ENCODE measurements at places on chromosomes 4 and X. TPM values are rescaled to one million over a fixed set of nuclear protein-coding genes. Genes with fewer than 3 reads are reported as not detected.

- H3K4me3 ChIP-seq = no peak overlapping the region
- no peaks in the 10 kb centered on the region for H3K27me3 ChIP-seq
- peak overlapping the region; percentile 26 for H3K27ac ChIP-seq
- peaks cover 26% of the 10 kb centered on the region for H3K4me1 ChIP-seq
- DNase-seq = no peak
These were observed 14.1 kb downstream of the KLF3 start for GRCh38 chr4:38678078-38678477.

- H3K27me3 ChIP-seq = no peaks in the 10 kb centered on the region
- DNase-seq = no peak
- H3K4me3 ChIP-seq = no peak overlapping the region
- H3K4me1 ChIP-seq = peaks cover 4% of the 10 kb centered on the region
- H3K36me3 ChIP-seq = no peaks in the 10 kb centered on the region
These were observed 196.0 kb upstream of the RBPJ start for GRCh38 chr4:26124753-26125321.

GRCh38 chr4:17595471-17596005, 18.5 kb downstream of the LAP3 start:
- H3K27ac ChIP-seq = no peak overlapping the region
- no peak for DNase-seq
- no peaks in the 10 kb centered on the region for H3K4me1 ChIP-seq
- no peaks in the 10 kb centered on the region for H3K27me3 ChIP-seq
- peaks cover 3% of the 10 kb centered on the region for H3K36me3 ChIP-seq

DNA sequence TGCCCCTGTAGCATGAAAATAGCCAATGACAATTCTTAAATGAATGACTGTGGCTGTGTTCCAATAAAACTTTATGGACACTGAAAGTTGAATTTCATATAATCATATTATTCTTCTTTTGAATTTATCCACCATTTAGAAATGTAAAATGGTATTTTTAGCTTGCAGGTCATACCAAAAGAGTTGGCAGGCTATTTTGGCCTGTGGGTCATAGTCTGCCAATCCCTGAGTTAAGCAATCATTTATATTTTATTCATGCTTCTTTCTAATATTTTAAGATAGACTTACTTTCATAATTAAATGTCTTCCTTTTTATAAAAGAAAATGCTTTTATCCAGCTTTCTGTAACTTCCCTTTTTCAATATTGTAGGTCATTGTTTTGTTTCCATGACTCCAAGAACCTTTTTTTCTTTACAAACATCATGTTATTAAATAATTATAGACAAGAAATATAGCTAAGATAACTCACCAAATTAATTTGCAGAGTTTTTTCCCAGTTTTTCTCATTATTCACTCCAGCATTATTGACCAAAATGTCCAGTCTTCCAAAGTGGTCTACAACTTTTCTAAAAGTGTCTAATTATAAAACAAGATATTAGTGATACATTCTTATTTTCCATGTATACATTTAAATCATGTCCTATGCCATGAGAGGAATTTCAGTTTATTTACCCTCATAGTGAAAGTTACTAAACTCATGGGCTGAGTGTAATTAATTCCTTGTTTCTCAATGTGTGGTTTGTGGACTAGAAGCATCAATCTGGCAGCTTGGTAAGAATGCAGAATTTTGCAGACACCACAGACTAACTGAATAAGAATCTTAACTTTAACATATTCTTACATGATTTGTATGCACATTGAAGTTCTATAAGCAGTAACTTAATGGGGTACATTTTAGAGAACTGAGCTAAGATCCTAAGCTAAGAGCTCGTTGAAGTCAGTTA, 4.5 kb downstream of the HPGD start:
- H3K27ac ChIP-seq = no peak overlapping the region
- no peaks in the 10 kb centered on the region for H3K36me3 ChIP-seq
- H3K27me3 ChIP-seq = no peaks in the 10 kb centered on the region
- no peaks in the 10 kb centered on the region for H3K4me1 ChIP-seq
- H3K4me3 ChIP-seq = no peak overlapping the region

DNA sequence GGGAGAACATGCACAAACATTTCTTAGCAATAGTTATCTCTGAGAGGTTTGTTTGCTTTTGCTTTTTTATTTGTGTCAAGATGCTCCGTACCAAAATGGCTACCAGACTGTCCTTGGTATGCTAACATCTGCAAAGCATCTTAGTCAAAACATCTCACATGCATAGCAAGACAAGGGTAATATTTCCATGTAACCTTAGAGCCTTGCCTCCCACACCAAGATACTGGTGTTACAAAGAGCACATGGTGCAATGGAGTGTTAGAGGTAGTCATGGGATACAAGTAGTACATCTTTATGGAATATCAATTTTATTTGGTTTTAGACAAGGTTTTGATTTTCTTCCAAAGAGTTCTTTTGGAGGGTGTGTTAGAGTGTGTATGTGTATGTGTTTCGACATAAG, 109.7 kb downstream of the NR3C2 start:
- no peak for DNase-seq
- H3K27me3 ChIP-seq = no peaks in the 10 kb centered on the region
- H3K36me3 ChIP-seq = no peaks in the 10 kb centered on the region

DNA sequence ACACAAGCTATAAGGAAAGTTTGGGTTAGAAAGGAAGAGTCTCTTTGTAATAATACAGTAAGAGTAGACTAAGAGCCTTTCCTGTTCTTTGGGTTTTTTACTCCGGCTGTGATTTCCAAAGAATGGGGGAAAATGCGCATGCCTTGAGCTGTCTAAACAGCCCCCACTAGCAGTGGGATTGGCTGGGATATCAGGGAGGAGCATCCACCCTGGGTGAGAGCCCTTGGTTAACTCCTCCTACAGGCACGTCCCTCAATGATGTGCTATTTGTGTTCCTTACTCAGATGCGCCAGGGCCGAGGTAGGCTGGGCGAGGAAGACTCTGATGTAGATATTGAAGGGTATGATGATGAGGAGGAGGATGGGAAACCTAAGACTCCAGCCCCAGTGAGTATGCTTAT, 74.0 kb upstream of the OGT start:
- H3K4me3 ChIP-seq = no peak overlapping the region
- DNase-seq = no peak
- H3K27ac ChIP-seq = no peak overlapping the region
- H3K36me3 ChIP-seq = no peaks in the 10 kb centered on the region
- H3K27me3 ChIP-seq = no peaks in the 10 kb centered on the region

DNA sequence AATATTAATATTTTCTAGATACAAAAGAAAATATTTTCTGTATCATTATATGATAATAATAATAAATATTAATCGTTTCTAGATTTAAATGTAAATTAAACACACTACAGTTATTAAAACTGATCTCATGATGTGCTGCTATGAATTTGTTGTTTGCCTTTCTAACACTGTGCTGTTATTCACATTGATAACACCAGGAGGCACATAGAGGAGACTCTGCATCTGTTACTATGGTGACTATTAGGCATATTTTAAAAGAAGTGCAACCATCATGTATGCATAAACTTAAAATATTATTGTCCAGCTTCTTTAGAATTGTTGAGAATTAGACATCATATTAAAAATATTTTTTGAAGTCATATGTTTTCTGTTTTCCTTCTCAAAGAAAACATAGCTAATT, 11.8 kb upstream of the PDGFC start:
- no peaks in the 10 kb centered on the region for H3K36me3 ChIP-seq
- H3K4me3 ChIP-seq = no peak overlapping the region
- H3K27me3 ChIP-seq = no peaks in the 10 kb centered on the region
- no peaks in the 10 kb centered on the region for H3K4me1 ChIP-seq
- DNase-seq = no peak
- no peak overlapping the region for H3K27ac ChIP-seq

DNA sequence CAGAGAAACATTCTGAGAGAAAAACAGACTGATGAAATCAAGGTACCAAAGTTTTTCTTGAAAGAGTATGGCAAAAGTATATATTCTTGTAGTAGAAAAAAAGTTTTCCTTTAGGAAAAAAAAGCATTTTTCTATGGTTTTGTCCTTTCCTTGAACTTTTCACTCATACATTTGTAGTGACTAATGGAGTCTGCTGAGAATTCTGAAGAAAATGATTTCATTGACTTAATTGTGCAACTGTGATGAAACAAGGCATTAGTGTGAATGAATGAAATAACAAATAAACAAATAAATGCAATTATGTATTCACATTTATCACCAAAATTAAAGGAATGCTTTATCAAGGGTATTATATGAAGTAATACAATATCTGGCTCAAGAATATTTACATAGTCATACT, 5.7 kb downstream of the CSN1S1 start:
- no peak for DNase-seq
- no peaks in the 10 kb centered on the region for H3K36me3 ChIP-seq
- no peaks in the 10 kb centered on the region for H3K27me3 ChIP-seq
- no peak overlapping the region for H3K27ac ChIP-seq
- no peaks in the 10 kb centered on the region for H3K4me1 ChIP-seq

DNA sequence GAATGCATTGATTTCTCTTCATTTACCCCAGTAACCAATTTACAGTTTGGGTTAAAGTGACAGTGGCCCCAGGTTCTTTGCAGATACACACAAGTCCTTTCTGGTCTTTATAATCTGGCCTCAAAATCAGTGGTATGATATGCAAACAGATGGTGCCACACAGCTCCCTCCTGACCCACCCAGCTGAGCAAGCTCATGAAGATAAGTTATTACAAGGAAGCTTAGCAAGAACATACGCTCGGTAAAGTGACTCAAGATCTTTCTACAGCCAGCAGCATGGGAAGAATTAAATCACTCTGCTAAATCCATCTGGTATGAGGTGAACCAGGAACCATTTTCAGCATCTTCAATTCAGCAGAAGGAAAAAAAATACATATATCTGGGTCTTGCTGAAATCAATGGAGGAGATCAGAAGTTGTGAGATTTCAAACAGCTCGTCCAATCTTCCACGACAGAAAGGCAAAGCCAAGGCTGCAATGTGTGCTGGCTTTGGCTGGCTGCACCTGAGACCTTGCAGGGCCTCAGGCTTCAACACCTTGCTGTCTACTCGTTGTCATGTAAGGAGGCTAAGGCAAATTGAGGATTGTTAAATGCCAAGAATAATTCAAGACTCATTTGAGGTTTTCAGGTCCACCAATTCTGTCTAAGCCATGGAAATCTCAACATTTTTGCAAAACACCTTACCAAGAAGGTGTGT, 28.2 kb downstream of the SEL1L3 start:
- DNase-seq = no peak
- no peaks in the 10 kb centered on the region for H3K36me3 ChIP-seq
- no peak overlapping the region for H3K4me3 ChIP-seq
- H3K27me3 ChIP-seq = no peaks in the 10 kb centered on the region
- H3K4me1 ChIP-seq = no peaks in the 10 kb centered on the region

GRCh38 chr4:116866106-116866505, 219.3 kb downstream of the TRAM1L1 start:
- no peak overlapping the region for H3K4me3 ChIP-seq
- no peak for DNase-seq
- no peaks in the 10 kb centered on the region for H3K36me3 ChIP-seq
- no peaks in the 10 kb centered on the region for H3K27me3 ChIP-seq

DNA sequence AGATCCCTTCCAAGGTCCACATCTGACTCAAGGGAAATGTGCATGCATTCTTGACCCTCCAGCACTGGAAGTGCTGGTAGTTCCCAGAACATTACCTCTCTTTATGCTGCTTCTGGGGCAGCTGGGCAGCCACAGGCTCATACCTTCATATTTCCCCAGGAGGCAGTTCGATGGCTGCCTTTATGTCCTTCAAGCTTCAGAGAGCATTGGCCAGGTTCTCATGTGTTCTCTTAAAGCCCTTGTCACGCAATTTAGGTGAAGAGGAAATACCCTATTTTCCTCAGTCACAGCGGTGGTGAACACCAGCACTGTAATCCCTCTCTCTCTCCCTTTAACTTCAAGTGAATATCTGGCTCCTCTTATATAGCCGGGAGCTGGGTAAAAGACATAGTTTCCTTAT, 134.3 kb downstream of the MID1IP1 start:
- H3K4me3 ChIP-seq = no peak overlapping the region
- H3K27ac ChIP-seq = no peak overlapping the region
- H3K27me3 ChIP-seq = no peaks in the 10 kb centered on the region
- no peak for DNase-seq
- H3K4me1 ChIP-seq = no peaks in the 10 kb centered on the region

DNA sequence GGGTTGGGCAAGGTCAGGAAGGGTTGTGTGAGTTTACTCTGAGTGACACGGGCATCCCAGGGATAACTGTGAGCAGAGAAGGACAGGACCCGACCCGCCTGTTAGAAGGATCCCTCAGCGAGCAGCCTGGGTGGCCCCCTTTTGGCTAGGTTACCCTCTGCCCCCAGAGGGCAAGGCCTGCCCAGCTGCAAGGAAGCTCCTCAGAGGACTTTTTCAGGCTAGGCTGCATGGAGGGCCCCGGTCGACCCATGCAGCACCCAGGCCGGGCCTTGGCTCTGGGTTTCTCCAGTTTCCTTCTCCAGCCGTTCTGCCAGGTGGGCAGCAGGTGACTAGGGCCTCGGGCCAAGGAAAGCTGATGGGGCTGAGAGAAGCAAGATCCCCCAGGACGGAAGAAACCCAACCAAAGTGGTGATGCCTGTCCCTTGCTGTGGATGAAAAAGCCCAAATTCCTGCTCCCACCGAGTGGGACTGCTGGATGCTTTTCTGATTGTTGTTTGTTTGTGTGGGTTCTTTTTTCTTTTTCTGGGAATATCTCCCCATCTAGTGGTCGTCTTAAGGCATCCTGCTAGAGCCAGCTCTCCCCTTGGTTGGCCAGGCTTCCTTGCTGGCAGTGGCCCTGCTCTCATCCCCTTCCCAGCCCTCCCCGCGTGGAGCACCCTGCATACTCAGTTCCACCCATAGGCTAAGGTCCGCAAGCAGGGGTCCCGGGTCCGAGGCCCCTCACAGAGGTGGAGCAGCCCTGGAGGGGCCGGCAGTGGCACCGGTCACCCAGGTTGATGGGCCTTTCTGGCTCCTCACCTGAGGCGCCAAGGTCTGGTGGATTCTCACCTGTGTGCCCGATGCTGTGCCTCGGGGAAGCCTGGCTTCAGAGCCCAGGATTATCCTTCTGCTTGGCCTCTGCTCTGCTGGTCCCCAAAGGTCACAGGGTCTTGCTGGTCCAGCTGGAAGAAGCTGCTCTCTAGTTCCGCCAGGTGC, 1.8 kb downstream of the ZFP92 start:
- H3K27me3 ChIP-seq = no peaks in the 10 kb centered on the region
- H3K4me3 ChIP-seq = no peak overlapping the region
- no peak overlapping the region for H3K27ac ChIP-seq
- no peaks in the 10 kb centered on the region for H3K4me1 ChIP-seq

DNA sequence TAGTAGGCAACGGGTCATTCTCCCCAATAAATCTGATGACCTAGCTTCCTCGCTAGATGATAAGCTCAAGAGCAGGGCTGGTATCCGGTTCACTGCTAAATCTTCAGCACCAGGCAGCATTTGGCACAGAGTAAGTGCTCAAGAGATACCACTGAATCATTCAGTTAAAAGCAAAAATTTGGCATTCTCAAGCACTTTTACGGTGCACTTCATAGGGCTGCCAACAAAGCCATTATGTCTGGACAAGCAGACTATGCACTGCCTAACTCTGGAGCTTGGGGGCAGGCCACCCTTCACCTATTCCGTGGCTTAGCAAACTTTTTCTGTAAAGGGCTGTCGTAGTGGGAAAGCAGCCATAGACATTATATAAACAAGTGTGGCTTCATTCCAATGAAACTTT, 23.8 kb upstream of the CXorf38 start:
- H3K27me3 ChIP-seq = no peaks in the 10 kb centered on the region
- no peaks in the 10 kb centered on the region for H3K36me3 ChIP-seq
- H3K4me1 ChIP-seq = no peaks in the 10 kb centered on the region
- no peak overlapping the region for H3K4me3 ChIP-seq
- no peak for DNase-seq

- H3K36me3 ChIP-seq = no peaks in the 10 kb centered on the region
- no peak for DNase-seq
- H3K27me3 ChIP-seq = no peaks in the 10 kb centered on the region
- no peaks in the 10 kb centered on the region for H3K4me1 ChIP-seq
- H3K27ac ChIP-seq = no peak overlapping the region
These were observed 204.0 kb downstream of the CHIC1 start for GRCh38 chrX:73767017-73767416.

Gene UGT2B10
- not detected for total RNA-seq

Gene H2BW2
- total RNA-seq = not detected

Gene COL25A1
- 0.73 TPM for total RNA-seq

Data from prostate gland (tissue), 2 donors.